Peyer's patch (tissue), 4 donors: ENCODE measurements at places on chromosomes 1 and 21.

- no peaks in the 10 kb centered on the region for H3K36me3 ChIP-seq
- H3K27ac ChIP-seq, result no peak overlapping the region
Observed at GRCh38 chr21:41610042-41610839, 102.3 kb upstream of the TMPRSS2 start.

DNA sequence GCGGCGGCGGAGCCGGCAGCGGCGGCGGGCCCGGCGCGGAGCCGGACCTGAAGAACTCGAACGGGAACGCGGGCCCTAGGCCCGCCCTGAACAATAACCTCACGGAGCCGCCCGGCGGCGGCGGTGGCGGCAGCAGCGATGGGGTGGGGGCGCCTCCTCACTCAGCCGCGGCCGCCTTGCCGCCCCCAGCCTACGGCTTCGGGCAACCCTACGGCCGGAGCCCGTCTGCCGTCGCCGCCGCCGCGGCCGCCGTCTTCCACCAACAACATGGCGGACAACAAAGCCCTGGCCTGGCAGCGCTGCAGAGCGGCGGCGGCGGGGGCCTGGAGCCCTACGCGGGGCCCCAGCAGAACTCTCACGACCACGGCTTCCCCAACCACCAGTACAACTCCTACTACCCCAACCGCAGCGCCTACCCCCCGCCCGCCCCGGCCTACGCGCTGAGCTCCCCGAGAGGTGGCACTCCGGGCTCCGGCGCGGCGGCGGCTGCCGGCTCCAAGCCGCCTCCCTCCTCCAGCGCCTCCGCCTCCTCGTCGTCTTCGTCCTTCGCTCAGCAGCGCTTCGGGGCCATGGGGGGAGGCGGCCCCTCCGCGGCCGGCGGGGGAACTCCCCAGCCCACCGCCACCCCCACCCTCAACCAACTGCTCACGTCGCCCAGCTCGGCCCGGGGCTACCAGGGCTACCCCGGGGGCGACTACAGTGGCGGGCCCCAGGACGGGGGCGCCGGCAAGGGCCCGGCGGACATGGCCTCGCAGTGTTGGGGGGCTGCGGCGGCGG is 1.0 kb downstream of the ARID1A start:
- no peaks in the 10 kb centered on the region for H3K27me3 ChIP-seq
- H3K36me3 ChIP-seq, result no peaks in the 10 kb centered on the region
- DNase-seq, result peak; percentile 50
- peak overlapping the region; percentile 96 for H3K4me3 ChIP-seq
- H3K4me1 ChIP-seq, result no peaks in the 10 kb centered on the region

- peaks cover 28% of the 10 kb centered on the region for H3K4me1 ChIP-seq
- no peak overlapping the region for H3K4me3 ChIP-seq
- peaks cover 19% of the 10 kb centered on the region for H3K36me3 ChIP-seq
- H3K27ac ChIP-seq, result no peak overlapping the region
Observed at GRCh38 chr1:160207118-160207650, 2.0 kb downstream of the PEA15 start.

DNA sequence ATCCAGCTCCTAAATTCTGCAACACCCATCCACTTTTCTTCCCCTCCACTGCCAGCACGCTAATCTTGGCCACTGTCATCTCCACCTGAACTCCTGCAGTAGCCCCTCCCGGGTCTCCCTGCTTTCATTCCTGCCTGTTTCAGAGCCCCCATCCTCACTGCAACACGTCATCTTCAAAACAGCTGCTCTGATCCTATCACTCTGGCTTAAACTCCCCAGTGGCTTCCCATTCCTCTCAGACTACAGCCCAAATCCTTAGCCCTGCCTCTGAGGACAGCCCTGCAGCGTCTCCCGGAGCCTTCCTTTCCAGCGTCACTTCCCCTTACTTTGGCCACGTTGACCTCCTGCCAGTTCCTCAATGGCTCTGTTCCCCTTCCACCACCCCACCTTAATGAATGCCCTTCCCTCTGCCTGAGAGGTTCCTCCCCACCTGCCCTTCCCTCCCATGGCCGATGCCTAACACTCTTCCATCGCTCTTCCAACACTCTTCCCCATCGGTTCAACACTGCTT is 22.9 kb upstream of the IFNAR2 start:
- peaks cover 21% of the 10 kb centered on the region for H3K4me1 ChIP-seq
- H3K4me3 ChIP-seq, result no peak overlapping the region
- H3K27me3 ChIP-seq, result no peaks in the 10 kb centered on the region
- H3K36me3 ChIP-seq, result no peaks in the 10 kb centered on the region
